Right kidney (tissue), 9 donors: ENCODE measurements at places on chromosomes 16 and 17.

DNA sequence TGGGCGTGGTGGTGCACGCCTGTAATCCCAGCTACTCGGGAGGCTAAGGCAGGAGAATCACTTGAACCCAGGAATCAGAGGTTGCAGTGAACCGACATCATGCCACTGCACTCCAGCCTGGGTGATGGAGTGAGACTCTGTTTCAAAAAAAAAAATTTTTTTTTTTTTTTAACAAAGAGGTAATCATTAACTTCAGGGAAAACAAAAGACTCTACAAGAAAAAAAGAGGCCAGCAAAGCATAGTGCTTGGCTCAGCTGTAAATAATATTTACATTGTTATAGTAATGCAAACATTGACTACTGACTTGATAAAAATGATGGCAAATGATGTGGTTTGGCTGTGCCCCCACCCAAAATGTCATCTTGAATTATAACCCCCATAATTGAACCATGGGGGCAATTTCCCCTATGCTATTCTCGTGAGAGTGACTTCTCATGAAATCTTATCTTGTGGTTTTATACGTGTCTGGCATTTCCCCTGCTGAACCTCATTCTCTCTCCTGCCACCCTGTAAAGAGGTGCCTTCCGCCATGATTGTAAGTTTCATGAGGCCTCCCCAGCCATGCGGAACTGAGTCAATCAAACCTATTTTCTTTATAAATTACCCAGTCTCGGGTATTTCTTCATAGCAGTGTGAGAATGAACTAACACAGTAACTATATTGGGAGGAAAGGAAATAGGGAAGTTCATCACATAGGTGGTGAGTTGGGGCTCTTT, 12.7 kb upstream of the SSTR2 start:
- DNase-seq, result no peak

- no peak for DNase-seq
Observed at GRCh38 chr16:23608194-23608593, 12.1 kb upstream of the NDUFAB1 start.

GRCh38 chr16:31505483-31505882, 2.7 kb downstream of the RUSF1 start:
- no peak for DNase-seq

DNA sequence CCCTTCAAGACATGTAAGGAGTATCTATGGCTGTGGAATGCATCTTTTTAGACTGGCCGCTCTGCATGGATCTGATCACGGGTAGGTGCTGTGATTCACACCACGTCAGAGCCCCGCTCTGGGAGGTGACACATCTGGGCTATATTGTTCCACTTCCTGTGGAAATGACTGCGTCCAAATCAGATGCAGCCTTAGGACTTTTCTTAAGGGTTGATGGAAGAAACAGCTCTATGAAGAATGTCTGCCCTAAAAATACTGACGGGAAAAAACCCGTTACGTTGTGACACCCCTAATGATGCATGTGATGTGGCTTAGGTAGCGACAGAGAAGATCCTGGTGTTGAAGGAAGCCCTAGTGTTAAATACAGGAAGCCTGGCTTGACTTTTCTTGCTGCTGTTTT, 12.2 kb downstream of the BANP start:
- no peak for DNase-seq

- no peak for DNase-seq
Observed at GRCh38 chr17:58527949-58528348, 13.5 kb upstream of the MTMR4 start.

DNA sequence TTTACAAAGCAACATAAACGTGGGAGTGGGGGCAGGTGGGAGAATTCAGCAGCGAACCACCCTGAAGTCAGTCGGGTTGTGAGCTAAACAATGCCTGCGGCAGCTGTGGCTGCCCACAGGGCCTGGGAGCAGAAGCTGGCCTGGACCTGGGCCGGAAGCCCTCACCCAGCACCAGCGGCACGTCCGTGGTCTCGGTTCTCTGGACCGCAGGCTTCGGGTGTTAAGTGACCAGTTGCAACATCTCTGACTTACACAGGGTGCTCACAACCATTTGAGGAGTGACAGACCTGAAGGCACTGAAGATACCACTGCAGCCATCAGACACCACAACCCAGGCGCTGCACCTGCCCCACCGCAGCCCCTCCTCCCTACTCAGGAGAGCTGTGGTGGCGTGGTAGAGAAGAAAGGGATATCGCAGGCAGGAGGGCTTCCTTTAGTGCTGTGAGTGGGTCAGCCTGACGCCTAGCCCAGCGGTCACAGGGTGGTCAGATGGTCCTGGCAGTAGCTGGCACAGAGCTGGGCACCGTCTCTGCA, 33.8 kb downstream of the CBFA2T3 start:
- DNase-seq, result no peak

GRCh38 chr16:82955741-82956348, 329.1 kb downstream of the CDH13 start:
- DNase-seq, result no peak
